ENCODE measurements at places on chromosomes 2 and 18. TPM values are rescaled to one million over a fixed set of nuclear protein-coding genes. Genes with fewer than 3 reads are reported as not detected.

DNA sequence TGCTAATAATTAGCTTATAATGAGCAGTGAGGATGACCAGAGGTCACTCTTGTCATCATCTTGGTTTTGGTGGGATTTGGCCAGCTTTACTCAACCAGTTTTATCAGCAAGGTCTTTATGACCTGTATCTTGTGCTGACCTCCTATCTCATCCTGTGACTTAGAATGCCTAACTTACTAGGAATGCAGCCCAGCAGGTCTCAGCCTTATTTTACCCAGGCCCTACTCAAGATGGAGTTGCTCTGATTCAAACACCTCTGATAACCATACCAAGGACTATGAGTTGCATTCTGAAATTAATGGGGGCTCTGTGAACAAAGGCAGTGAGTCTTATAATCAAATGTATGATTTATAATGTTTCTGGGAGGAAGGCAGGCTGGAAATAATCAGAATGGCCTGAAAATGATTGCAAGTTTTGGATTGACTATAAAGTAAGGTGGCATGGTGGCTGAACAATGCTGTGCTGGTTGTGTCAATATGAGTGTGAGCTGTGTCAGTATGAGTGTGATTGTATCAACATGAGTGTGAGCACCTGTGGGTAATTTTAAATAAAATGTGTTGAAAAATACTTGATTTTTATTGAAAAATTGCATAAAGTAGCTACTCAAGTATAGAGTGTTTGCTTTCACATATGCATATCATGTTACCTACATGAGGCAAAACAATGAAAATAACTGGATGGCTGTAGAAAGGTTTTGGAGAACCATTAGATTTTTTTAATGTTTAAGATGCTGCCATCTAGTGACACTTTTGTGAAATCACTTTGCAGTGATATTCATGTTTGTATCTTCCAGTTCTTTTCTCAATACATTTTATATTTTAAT, 103.0 kb downstream of the KYNU start:
- no peak overlapping the region for H3K4me3 ChIP-seq
- H3K27me3 ChIP-seq, result no peaks in the 10 kb centered on the region
- H3K36me3 ChIP-seq, result no peaks in the 10 kb centered on the region
- DNase-seq, result no peak
- no peaks in the 10 kb centered on the region for H3K4me1 ChIP-seq

DNA sequence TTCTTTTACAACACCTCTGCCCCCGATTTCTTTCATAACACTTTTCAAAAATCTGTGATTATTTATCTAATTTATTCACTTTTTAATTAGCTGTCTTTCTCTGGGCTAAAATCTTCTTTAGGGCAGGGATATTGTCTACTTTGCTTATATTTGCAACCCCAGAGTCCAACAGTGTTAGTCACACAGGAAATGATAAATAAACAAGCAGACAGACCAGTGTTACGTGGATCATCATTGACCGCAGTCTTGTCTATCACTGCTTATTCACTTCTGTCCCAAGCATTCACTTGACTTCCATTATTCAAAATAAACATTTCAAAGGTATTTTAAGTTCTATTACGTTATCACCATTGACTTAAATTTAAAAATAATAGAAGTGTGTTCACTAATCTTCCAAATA, 237.6 kb upstream of the UBE2E3 start:
- DNase-seq, result no peak
- no peaks in the 10 kb centered on the region for H3K4me1 ChIP-seq
- no peak overlapping the region for H3K27ac ChIP-seq
- H3K36me3 ChIP-seq, result no peaks in the 10 kb centered on the region
- H3K4me3 ChIP-seq, result no peak overlapping the region

Gene LRRTM1
- not detected for total RNA-seq

- no peak overlapping the region for H3K4me3 ChIP-seq
- no peaks in the 10 kb centered on the region for H3K36me3 ChIP-seq
- no peak for DNase-seq
- peaks cover 21% of the 10 kb centered on the region for H3K4me1 ChIP-seq
Measured at GRCh38 chr2:191302459-191303139, 57.4 kb downstream of the MYO1B start.

Gene TBR1
- not detected for total RNA-seq

Gene RFX8
- total RNA-seq, result not detected

Gene EML4
- total RNA-seq, result 77.5 TPM

GRCh38 chr2:142734770-142735169, 142.7 kb upstream of the KYNU start:
- H3K4me1 ChIP-seq, result no peaks in the 10 kb centered on the region
- no peak overlapping the region for H3K27ac ChIP-seq
- no peak overlapping the region for H3K4me3 ChIP-seq

Gene WNT6
- total RNA-seq, result not detected

- peaks cover 91% of the 10 kb centered on the region for H3K36me3 ChIP-seq
- H3K27ac ChIP-seq, result no peak overlapping the region
- H3K27me3 ChIP-seq, result no peaks in the 10 kb centered on the region
- no peaks in the 10 kb centered on the region for H3K4me1 ChIP-seq
Measured at GRCh38 chr2:27647289-27647688, 16.1 kb downstream of the SUPT7L start.

GRCh38 chr18:74337912-74338309, 22.3 kb downstream of the C18orf63 start:
- H3K4me3 ChIP-seq, result no peak overlapping the region
- H3K4me1 ChIP-seq, result no peaks in the 10 kb centered on the region
- no peaks in the 10 kb centered on the region for H3K36me3 ChIP-seq
- no peak overlapping the region for H3K27ac ChIP-seq

DNA sequence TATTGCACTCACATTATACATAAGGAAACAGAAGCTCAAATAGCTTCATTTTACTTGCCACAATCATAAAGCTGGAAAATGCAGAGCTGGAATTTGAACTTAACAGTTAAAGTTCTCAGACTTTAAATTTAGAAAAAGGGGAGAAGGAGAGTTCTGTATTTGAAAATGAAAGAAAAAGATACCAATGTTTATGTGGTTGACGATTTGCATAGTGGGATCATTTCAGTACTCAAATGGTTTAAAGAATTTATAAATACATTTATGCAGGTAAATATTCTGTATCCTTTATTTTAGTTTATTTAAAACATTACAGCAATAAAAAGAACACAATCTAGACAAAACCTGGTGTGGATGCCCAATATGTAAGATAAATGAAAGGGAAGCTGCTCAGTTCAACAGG, 25.5 kb upstream of the STAT4 start:
- no peak overlapping the region for H3K27ac ChIP-seq
- H3K27me3 ChIP-seq, result no peaks in the 10 kb centered on the region
- DNase-seq, result no peak
